ENCODE measurements at places on chromosomes 3 and 15. TPM values are rescaled to one million over a fixed set of nuclear protein-coding genes. Genes with fewer than 3 reads are reported as not detected.

MORC1 gene
- total RNA-seq: not detected

SV2B gene
- 4.8 TPM for total RNA-seq

DNA sequence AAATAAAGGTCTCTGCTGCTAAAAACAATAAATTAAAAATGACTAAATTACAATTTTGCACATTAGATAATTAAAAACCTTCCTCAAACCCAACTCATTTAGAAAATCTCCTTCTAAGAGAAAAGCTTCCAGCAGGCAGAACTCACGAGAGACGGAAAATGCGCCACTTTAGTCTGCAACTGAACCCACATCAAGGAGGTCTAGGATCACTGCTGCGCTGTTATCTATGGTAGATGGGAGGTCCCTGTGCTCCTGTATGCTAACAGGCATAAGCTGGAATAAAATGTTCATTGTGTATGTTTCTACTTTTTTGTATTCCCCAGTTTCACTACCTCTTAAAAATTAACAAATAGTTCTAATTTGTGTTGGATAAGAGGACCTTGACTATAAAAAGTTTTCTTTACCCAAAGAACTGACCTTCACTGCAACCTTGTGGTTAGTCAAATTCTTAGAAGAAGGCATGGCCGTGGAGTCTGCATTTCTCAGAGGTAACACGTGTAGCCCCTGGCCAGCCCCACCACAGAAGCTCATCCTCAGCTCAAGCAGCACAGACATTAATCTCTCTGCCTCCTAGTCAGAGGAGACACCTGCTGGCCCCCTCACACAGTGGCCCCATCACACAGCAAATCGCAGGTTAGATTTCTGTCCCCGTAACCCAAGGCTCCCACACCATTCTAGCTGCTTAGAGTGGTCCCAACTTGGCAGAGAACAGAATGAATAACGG is 22.3 kb downstream of the STIMATE start:
- no peak for DNase-seq

GRCh38 chr15:56442354-56442753 is 22.6 kb downstream of the MNS1 start:
- DNase-seq: no peak

DNA sequence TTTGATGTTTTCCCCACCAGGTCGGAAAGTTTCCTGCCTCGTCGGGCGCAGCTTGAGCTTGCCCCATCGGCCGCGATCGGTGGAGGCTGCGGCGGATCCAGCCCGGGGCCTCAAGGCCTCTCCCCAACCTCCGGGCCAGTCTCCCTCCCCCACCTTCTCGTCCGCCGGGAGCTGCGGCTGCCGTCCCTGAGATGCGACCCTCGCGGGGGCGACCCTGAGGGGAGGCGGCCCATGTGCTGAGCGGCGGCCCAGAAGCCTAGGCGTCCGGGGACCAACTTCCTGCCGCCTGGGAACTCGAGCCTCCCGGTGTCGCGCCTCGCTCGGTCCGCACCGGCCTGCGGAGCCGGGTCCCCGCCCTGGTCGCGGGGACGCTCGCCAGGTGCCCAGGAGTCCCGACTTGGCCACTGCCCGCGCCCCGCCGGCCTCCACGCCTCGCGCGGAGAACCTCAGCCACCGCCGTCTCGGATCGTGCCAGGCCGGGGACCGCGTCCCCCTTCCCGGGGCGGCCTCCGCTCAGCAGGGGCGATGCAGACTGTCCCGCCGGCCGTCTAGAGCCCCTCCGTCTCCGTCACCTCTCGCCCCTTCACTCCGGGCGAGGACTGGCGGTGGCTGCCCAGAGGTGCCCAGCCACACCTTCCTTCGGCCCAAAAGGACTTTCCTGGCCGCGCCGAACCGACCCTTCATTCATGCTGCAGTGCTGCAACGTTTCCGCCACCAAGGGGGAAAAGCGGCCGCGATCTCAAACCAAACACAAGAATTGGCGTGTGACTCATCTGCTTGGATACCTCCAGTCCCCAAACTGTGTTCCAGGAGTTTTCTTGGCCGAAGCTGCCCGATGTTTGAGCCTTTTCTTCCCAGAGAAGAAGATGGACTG is 656 bp downstream of the SLMAP start:
- peak; percentile 42 for DNase-seq

DNA sequence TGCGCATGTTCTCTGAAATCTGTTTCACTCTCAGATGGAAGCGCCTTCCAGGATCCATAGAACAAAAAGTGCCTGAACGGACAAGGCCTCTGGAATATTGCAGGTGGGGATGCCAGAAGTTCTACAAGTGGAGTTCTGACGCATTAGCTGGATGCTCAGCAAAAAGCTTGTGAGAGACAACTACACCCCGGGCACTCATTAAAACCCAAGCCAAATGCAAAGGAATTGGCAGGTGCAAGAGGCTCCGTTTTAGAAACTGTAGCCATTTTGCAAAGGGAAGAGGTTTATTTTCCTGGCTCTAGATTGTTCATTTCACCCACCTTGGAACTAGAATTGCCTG is 35.2 kb upstream of the SLC24A5 start:
- DNase-seq: no peak

DNA sequence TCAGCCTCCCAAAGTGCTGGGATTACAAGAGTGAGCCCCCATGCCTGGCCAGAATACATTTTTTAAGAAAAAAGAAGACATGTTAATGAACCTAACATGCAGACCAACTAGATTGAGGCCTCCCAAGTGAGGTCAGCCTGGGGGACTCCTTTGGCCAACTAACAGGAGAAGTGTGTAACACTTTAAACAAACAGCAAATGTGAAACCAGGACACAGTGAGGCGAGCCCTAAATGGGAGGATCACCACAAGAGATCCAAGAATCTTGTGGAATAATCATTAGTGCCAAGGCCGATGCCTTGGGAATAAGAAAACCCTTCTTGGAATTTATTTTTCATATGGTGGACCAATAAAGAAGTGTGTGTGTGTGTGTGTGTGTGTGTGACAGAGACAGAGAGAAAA is 73.9 kb downstream of the ATP10A start:
- no peak for DNase-seq

DNA sequence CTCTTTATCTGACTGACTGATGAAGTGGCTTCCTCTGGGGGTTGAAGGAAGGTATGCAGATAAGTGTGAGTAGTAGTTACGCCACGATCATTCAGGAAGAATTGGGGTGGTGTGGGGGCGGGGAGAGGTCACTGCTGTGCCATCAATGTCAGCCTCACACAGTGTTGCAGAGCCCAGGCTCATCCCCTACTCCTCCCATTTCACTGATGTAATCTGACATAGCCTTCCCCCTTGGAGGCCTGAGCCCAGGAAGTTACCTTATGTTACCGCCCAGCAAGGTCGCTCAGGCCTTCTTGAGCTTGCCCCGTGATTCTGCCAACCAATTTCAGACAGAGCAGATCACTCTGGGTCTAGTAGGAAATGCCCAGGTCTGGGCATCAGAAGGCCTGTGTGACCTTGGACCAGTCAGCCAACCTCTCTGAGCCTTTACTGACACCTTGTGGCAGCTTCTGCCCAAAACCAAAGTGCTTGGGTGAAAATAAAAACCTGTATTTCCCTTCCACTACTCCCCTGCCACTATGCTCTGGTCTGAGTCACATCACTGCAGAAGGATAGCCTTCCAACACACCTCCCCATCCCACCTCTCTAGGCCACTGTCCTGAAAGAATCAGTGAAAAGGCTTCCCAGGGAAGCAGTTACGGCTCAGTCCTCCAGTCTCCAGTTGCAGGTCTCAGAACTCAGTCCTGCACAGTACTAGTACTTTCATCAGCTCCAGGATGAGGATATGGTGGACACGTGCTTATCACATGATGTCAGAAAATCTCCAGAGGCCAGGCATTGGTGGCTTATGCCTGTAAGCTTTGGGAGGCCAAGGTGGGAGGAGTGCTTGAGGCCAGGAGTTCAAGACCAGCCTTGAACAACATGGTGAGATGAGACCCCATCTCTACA is 28.1 kb upstream of the INSYN1 start:
- no peak for DNase-seq

All from heart right ventricle (tissue), 16 donors.